ENCODE measurements at places on chromosomes 12 and 14. TPM values are rescaled to one million over a fixed set of nuclear protein-coding genes. Genes with fewer than 3 reads are reported as not detected.

The PAH gene
- total RNA-seq, result not detected

The ANKRD33 gene
- 0.26 TPM for total RNA-seq

The NFE2 gene
- not detected for total RNA-seq

The CCDC175 gene
- total RNA-seq, result not detected

The TSHR gene
- total RNA-seq, result not detected

The PTPRR gene
- under 0.01 TPM for total RNA-seq

The NEUROD4 gene
- not detected for total RNA-seq

The LRRC10 gene
- total RNA-seq, result not detected

The IL22 gene
- not detected for total RNA-seq

The NFATC4 gene
- total RNA-seq, result 1.0 TPM

The EXOC3L4 gene
- not detected for total RNA-seq

- DNase-seq, result no peak
Observed at GRCh38 chr12:130970908-130971233, 17.2 kb downstream of the ADGRD1 start.

DNA sequence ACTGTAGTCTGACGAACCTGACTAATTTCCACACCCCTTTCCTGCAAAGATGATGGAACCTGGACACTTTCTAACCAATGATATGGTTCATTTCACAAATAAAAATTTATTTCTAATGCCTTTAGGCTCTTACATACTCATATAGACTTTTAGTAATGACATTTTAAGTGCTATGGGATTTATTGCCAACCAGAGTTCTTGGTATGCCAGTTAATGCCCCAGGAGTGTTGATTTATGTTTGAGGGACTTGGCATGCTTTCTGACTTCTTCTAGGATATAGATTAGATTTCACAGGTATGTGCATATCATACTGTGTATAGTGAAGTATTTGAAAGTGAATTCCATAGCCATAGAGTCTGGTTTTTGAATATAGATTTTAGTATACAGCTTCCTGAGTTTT, 159.5 kb downstream of the CFAP54 start:
- no peak for DNase-seq

GRCh38 chr12:57063991-57064685, 14.2 kb upstream of the MYO1A start:
- DNase-seq, result peak; percentile 30

GRCh38 chr12:97246368-97246767, 216.2 kb upstream of the RMST start:
- peak; percentile 18 for DNase-seq

GRCh38 chr12:122943196-122943595, 23.1 kb downstream of the ABCB9 start:
- DNase-seq, result peak; percentile 73

DNA sequence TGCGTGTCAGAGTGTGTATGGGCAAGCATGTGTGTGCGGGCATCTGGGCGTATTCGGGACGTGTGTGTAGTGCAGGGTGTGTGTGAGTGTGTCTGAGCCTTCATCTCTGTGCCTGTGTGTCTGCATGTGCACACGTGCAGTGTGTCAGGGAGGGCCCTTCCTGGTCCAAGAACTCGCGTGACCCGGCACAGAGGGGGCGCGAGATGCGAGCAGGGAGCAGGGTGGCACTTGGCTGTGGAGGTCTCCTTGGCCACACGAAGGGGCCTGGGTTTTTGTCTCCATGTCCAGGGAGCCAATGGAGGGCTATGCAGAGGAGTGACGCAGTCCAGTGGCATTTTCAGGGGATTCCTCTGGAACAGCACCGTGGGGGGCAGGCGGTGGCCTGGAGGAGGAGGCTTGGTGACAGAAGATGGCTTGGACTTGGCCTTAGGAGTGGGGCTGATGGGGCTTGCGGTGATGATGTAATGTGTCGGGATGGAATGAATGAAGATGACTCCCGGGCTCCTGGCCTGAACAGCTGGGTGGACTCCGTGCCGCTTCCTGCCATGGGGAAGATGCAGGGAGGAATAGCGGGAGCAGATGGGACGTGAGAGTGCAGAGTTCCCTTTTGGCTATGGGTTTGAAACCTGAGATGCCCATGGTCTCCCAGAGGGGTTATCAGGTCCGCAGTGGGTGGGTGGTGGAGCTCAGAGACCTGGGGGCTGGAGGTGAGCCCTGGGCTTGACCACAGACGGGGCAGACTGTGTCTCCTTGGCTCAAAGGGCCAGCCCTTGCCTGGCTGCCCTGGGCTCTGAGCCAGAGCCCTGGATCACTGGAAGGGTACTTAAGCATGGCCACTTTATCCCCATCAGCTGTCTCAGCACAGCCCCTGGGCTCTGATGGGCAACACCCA, 208.3 kb downstream of the PHETA1 start:
- DNase-seq, result no peak

DNA sequence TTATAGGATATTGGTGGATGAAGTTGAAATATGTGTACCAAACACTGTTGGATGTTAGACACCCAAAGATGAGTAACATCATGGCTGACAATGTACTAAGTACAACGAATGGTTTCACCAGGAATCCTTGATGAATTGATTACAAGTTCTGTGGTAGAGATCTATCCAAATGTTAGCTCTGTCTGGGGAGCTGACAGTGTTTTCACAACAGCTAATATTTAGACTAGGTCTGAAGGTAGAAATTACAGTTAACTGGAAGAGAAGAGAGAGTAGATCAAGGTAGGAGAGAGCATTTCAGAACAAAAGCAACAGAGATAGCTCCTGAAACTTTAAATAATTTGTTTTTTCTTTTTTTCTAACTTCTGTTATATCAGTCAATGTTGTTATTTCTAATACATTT, 44.9 kb downstream of the DERA start:
- no peak for DNase-seq

DNA sequence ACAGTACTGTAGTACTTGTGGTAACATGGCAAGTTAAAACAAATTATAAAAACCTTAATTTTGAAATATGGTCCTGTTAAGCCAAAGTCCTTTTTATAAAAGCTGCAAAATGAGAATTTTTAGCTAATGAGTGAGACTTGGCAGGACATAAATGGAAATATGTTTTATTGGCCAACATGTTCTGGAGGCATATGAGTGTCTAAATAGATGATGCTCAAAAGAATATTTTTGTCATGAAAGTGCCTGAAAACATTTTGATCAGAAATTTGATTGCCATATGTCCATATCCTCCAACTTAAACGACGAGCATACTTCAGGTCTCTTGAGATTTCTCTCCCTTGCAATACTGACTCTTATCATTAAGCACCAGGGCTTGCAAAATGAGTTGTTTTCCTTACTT, 972.6 kb downstream of the TMTC2 start:
- no peak for DNase-seq

GRCh38 chr12:123398550-123399254, 14.8 kb downstream of the KMT5A start:
- peak; percentile 63 for DNase-seq

DNA sequence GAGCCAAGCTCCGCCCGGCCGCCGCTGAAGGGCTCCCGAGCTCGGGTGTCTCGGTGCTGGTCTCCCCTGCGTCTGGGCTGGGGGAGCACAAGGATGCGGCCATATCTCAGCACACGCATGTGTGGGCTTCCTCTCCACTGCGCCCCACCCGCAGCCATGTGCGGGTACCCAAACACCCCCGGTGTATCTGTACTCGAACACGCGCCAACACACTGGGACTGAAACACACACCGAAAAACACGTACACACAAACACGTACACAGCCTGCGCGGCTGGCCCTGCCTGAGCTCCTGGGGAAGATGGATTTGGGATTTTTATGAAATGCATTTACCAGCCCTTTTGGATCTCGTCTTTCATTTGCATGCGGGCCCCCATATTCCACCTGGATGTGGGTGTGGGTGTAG, 897 bp upstream of the TBX3 start:
- no peak for DNase-seq

DNA sequence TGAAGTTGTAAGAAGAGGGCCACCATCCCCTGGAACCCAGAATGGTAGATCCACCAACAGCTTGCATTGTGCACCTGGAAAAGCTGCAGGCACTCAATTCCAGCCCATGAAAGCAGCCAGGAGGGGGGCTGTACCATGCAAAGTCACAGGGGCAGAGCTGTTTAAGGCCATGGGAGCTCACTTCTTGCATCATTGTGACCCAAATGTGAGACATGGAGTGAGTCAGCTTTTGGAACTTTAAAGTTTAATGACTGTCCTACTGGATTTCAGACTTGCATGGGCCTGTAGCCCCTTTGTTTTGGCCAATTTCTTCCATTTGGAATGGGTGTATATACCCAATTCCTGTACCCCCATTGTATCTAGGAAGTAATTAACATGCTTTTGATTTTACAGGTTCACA, 50.8 kb downstream of the SLC16A7 start:
- no peak for DNase-seq

- no peak for DNase-seq
Observed at GRCh38 chr12:11321980-11322379, 11.7 kb upstream of the PRB4 start.

DNA sequence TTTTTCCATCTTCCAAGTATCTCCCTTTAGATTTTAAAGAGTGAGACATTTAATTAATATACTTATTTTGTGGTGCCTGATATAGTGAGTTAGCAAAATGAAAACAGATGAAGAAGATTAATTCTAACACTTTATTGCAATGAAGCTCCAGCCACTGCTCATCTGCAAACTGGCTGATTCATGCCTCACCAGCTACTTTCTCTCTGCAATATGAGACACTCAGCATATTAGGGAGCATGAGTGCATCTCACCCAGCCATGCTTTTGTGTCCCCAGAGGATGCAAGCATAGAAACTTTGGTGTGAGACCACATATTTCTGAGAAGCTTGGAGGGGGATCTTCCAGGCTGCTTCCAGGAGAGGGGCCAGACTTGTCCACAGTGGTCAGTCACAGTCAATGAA, 148.6 kb downstream of the BMP4 start:
- no peak for DNase-seq

GRCh38 chr14:96182546-96182945, 22.1 kb upstream of the BDKRB2 start:
- no peak for DNase-seq

DNA sequence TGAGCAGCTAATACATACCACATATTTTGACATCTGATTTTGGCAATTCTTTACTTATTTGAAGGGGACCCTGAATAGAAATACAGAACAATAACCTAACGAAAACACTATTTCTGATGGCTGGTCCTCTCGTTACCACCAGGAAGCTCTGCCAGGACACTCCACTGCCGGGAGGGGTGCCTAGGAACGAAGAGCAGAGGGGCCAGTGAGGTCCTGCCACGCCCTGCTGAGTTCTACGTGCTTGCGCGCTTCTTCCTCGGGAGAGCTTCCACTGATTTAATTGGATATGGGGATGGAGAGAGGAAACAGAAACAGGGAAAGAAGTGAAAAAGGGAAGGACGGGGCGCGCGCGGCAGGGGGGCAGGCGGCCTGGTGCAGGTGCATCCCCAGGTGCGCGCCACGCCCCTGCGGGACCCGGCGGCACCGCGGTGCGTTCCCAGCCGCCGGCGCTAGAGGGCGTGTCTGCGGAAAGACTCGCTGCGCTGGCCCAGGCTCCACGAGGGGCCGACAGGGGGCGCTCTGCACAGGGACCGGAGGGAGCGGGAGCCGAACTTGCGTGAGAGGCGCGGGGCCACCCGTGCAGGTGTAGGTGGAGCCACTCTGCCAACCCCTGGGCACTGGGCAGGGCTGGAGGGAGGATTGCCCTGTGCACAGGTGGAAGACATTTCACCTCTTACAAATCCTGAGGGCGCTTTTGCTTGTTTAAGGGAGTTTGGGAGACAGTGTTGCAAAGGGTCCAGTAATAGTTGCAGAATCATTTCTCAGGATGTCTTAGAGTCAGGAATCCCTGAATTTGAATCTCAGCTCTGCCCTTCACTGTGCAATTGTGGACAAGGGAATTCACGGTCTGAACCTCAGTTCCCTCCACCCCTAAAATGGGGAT, 986.3 kb upstream of the TMEM132C start:
- DNase-seq, result no peak

DNA sequence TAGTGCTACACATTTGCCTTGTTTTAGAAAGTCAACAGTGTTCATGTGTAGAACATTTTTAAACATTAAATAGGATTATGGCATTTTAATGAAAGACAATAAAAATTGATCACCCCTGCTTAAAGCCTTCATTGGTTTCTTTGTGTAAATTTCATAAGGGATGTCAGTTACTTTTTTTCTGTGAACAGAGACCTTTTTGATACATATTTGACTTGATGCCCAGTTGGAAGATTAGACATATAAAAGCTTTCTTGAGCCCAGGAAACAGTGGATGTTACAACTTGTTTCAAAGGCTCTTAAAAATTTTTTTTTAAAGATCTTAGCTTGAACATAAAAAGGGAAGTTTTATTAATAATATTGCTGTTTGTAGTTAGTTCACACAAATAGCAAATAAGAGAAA, 168.7 kb upstream of the PDZRN4 start:
- DNase-seq, result no peak

DNA sequence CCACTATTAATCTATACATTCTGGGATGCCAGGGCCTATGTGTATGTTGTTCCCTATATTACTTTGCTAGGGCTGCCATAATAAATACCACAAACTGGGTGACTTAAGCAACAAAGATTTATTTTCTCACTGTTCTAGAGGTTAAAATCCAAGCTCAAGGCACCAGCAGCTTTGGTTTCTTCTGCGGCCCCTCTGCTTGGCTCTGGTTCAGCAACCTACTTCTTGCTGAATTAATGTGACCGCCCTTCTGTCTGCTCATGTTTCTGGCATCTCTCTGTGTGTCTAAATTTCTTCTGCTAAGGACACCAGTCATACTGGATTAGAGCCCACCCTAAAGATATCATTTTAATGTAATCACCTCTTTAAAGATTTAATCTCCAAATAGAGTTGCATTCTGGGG, 84.7 kb downstream of the ZNF664 start:
- no peak for DNase-seq

DNA sequence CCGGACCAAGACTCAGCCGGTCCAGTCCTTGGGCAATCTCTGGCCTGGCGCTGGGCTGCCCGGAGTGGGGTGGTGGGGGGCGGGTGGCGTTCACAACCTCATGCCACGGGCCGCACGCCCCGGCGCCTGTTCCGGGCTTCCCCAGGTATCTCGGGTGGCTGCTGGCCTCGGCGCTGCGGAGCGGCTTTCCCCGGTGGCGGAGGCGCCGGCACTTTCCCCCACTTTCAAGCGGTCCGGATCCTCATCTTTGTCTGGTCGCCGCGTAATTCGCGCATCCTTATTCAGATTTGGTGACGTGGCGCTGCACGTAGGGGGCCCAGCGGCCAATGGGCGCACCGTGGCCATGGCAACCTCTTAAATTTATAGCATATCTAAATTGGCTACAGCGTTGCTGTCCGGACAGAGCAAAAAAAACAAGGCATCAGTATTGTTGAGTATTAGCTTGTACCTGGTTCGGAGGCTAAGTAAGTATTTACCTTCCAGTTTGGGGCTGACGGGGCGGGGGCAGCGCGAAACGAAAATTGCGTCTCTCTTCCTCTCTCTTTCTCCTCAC, at the start of gene LHX5:
LHX5 (minus strand) TSS at position 253 of the 553 bp plus-strand sequence. CDS start 373 bp downstream, outside the sequence.
- DNase-seq, result no peak

All from dermis microvascular lymphatic vessel endothelial cell (primary cell).